ENCODE measurements at places on chromosomes 4 and X.

- peak; percentile 72 for DNase-seq
Observed at GRCh38 chr4:21380861-21381260, 567.7 kb downstream of the KCNIP4 start.

DNA sequence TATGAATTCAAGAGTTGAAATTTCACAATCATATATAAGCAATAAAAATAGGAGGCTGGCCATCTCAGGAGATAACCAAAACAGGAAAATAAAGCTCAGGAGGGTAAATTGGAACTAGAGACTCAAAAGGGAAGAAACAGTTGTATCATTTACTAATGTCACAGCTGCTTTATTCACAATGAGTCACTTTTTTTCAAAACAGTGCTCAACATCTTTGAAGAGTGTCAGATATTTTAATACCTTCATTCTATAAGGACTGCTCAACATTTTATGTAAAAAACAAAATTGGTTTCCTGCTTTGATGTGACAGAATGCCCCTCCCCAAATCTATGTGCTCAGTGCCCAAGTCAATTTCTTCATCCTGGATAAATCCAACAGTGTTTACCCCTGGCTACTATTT is 97.7 kb downstream of the DDX60 start:
- no peak for DNase-seq

GRCh38 chrX:132270699-132271098 is 51.5 kb upstream of the RAP2C start:
- no peak for DNase-seq

GRCh38 chr4:74858921-74859562 is 64.7 kb upstream of the BTC start:
- DNase-seq = no peak

DNA sequence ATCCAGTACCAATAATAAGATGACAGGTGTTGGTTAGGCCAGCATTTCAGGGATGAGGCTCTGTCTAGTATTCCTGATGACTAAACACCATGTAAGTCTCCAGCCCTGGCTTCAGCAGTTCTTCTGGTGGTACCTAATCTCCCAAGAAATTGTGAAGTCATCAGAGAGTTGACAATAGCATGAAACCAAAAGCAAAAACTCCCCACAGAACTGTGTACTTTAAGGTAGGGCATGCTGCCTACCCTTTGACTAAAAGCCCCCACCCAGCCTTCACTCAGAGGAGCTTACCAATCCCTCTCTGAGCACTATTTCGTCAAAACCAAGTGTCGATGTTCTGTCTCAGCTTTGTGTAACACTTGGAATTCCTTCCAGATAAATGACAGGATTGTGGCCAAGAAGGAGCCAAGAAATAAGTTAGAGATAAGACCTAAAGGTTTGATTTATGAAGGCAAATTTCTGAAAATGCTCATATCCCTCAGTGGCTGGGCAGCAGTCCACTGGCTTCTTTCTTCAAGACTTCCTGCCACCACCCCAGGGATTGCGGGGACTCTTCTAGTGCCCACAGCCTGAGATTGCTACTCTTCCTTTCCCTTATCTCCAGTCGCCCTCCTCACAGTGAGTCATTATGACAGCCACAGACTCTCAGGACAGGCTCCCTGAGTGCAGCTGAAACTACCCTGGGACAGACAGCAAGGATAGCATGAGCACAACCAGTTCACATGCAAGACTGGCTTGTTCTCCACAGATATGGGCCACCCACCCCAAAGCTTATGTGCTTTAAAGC is 67.3 kb upstream of the LHFPL1 start:
- DNase-seq = no peak

- no peak for DNase-seq
Observed at GRCh38 chrX:4570151-4570550, 856.7 kb upstream of the PRKX start.

GRCh38 chr4:39657465-39657864 is 18.8 kb upstream of the SMIM14 start:
- no peak for DNase-seq

DNA sequence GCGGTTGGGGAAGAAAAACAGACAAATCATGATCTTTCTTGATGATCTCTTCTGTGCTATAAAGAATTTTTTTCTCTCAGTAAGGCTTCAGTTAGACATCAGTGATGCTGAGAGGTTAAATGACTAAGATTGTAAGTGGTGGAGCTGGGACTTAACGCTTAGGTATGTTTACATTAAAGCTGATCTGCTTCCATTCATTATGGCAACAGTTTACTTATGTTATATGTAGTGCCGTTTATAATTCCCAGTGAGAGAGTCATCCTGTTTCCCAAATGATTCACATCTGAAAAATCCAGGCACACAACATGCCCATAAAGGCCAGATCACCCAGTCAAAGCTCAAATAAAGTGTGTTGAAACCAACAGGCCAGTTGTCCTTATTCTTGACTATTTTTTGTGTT is 50.1 kb downstream of the CENPVL3 start:
- no peak for DNase-seq

- no peak for DNase-seq
Observed at GRCh38 chr4:42510225-42510624, 112.9 kb downstream of the SHISA3 start.

- no peak for DNase-seq
Observed at GRCh38 chr4:27428661-27429060, 568.0 kb downstream of the STIM2 start.

DNA sequence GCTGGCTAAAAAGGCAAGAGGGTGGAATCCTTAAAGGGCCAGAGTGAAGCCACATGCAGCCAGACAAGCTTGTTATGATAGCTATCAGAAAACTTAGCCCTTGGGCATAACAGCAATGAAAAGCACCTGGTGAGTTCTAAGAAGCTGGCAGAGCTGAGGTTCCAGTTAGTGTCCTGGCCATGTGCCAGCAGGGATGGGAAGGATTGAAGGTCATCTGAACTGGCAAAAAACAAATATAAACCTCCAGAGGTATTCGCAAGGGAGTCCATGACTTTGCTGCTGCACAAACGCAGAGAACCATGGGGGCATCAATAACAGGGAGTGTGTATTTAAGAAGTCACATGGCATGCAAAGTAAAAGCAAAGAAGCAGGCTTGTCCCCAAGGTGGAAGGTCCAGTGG is 208.9 kb downstream of the FAM47A start:
- DNase-seq = no peak

DNA sequence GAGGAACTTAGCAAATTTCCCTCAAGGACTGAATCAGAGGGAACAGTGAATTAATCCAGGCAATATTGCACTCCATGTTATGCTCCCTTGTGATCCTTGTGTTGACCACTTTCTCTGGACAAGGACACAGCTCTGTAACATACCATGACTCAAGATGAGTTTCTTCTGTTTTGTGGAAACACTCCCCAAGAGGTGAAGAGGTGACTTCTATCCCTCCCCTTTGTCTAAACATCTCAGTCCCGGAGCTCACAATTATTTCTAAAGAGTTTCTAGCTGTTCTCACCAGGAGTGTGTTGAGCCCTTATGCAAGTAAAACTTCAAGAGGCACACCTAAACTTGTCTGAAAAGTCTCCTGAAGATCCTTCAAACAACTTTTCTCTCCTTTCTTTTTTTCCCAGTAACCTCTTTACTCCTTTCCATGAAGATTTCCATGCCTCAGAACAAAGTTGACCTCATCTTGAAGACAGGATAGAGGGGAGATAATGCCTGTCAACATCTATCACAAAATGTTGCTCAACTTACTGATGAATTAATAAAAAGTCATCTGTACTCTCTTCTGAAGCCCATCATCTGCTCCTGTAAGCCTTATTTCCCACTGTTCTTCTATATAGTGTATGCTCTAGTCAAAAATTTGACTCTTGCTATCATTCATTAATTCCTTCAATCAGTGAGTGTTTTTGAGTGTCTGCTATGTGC is 429.1 kb downstream of the SPRY1 start:
- no peak for DNase-seq

GRCh38 chr4:56267558-56267957 is 119.7 kb downstream of the AASDH start:
- no peak for DNase-seq

- no peak for DNase-seq
Observed at GRCh38 chr4:161247831-161248230, 916.0 kb downstream of the FSTL5 start.

DNA sequence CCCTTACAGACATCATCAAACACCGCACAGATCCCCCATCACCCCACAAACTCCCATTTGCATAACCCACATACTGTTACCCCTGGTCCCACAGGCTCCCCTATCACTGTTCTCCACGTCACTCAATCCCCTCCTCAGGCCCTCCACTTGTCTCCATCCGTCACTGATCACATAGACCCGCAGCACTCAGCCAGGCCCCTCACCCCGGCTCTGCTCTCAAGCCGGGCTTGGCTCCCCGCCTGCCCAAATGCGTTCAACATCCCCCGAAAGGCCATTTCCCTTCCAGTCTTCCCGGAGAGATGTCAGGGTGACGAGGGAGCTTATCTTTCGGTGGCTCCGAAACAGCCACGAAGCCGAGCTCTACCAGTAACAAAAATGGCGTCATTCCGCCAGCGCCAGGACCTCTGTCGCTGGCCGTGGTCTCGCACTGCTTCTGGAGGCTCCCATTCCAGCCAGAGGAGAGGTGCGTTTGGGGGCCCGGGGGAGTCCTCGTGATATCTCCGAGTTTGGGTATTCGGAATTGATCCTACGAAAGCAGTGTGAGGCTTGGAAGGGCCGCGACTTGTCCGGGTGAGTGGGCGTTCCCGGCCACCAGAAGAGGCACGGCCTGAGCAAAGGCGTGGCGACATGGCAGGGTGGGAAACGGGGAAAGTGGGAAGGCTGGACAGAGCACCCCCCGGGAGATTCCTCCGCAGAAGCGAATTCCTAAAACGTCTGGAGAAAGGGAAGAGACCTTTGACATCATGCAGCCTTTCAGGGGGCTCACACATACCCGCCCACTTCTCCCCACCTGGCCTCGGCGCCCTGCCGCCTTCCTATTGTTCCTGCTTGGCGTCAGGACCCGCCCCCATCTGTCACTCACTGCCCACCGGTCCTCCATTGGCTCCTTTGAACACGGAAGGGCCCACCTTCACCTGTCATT is at the start of gene ZNF630:
Gene ZNF630 (minus strand): TSS at position 577 of the 922 bp plus-strand sequence. CDS start 4,754 bp downstream, outside the sequence.
- peak; percentile 16 for DNase-seq

GRCh38 chrX:49925176-49925575 is 2.8 kb downstream of the CLCN5 start:
- DNase-seq = no peak

GRCh38 chrX:56813318-56813837 is 84.3 kb downstream of the NBDY start:
- no peak for DNase-seq

GRCh38 chr4:75985116-75985515 is 5.6 kb downstream of the SDAD1 start:
- no peak for DNase-seq

GRCh38 chr4:56040842-56041241 is 92.1 kb downstream of the CEP135 start:
- no peak for DNase-seq

DNA sequence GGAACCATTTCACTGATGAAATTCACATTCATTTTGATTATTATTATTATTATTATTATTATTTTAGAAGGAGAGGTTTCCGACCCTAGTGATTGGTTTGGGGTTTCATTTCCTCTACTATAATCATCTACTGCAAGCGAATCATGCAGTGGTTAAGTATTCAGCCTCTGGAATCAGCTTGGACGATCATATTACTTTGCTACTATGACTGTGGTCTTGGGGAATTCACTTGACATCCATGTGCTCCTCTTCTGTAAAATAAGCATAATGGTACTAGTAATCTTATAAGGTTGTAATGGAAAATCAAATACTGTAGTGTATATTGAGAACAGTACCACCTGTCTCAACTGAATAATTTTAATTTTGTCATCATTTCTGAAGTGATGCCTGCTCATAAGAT is 132.1 kb upstream of the SLC4A4 start:
- DNase-seq = no peak

DNA sequence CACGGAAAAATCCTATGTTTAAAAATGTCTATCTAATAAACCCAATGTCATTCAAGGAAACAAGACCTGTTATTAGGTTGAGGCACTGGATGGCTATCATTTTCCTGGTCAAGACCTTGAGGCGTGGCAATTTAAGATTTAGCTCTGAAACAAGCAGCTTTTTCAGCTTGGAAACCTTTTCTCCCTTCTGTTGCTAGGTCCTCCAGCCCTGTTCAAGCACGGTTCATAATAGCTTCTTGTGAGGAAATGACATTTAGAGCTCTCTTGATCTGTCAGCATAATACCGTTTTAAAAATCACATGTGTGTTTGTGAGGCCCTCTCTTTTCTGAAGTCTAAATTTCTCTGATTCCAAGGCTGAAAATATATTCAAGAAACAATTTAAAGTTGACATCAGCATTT is 133.6 kb upstream of the GRPR start:
- no peak for DNase-seq

- DNase-seq = no peak
Observed at GRCh38 chr4:16443504-16444088, 217.3 kb upstream of the TAPT1 start.

DNA sequence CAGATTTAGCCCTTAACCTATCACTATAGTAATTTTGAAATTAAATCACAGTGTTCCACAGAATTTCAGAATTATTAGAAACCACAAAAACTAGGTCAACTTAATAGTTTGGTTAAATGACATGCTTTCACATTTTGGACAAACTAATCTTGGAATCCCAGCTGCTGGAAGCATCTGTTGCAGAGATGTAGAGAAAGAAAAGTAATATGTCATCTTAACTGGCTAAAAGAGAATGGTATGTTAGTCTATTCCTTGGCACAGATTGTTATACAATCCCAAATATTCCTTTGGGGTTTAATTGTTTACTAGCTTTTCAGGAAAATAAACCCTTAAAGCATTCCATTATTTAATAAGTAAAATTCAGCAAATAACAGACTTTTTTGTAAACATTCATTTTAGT is 519.9 kb downstream of the IL15 start:
- no peak for DNase-seq

DNA sequence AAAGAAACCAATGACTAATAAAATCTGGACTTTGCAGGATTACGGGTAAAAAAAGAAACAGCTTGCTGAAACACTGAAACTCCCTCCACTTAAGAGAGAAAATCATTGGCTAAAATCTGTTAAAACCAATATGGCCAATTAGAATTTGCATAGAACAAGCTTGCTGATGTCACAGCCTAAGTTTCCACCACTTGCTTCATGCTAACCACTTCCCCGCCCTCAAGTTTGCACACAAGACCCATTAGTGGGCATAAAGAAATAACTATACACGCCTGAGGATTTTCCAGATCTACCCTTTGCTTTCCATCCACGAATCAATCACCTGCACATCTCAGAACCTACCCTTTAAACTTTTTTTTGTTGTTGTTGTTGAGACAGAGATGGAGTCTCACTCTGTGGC is 42.7 kb upstream of the PHEX start:
- DNase-seq = no peak

DNA sequence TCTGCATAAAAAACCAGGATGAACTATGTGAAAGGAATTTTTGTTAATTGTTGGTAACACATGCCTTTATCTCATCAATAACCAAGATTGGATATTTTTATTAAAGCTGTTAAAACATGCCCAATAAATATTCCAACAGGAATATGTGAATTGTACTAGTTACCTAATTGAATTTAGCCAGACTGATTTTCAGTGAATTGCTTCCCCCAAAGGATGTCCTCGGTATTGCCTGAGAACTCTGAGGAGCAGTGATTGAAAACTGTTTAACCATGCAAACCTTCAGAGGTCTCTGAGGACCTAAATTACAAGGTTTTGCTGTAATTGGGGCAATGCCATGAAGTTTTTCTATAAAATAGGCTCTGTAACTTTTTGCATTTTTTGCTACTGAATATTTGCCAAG is 66.6 kb downstream of the BLTP1 start:
- DNase-seq = no peak
